ENCODE measurements at places on chromosomes 2 and 18.

GRCh38 chr2:203989521-203989920 lies 53.0 kb downstream of the ICOS start:
- no peak for DNase-seq

GRCh38 chr2:64609942-64610281 lies 43.8 kb downstream of the SERTAD2 start:
- no peak for DNase-seq

DNA sequence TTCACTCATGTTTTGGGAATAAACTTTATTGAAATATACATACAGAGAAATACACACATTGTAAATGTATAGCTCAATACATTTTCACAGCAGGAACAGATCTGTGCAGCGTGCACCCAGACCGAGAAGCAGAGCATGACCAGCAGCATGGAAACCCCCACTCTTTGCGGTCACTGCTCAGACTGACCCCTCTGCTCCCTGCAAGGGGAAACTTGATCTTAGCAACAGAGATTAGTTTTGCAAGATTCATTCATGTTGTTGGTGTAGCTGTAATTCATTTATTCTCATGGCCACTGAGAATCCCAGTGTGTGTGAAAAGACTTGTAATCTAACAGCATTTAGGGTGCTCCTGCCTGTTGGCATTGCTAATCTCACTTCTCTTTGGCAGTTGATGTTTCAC lies 35.2 kb downstream of the LPIN1 start:
- DNase-seq: no peak

GRCh38 chr2:236899146-236899545 lies 186.5 kb upstream of the COPS8 start:
- no peak for DNase-seq

DNA sequence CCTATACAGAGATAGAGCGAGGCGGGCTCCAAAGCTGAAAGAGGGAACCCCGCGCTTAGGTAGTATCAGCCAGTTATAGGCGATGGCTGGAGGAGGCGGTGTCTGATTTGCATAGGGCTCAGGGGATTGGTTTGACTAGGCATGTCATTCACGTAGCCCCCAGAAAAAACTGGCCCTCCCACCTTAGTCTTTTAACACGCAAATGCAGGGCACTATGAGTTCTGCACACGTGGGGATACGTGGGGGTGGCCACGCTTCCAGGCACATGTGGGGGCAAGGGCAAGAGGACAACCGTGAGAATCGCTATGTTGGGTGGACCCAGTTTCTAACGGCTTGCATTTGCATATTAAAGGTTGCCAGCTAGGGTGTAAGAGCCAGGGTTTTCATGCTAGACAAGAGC lies 56.7 kb upstream of the MSTN start:
- no peak for DNase-seq

DNA sequence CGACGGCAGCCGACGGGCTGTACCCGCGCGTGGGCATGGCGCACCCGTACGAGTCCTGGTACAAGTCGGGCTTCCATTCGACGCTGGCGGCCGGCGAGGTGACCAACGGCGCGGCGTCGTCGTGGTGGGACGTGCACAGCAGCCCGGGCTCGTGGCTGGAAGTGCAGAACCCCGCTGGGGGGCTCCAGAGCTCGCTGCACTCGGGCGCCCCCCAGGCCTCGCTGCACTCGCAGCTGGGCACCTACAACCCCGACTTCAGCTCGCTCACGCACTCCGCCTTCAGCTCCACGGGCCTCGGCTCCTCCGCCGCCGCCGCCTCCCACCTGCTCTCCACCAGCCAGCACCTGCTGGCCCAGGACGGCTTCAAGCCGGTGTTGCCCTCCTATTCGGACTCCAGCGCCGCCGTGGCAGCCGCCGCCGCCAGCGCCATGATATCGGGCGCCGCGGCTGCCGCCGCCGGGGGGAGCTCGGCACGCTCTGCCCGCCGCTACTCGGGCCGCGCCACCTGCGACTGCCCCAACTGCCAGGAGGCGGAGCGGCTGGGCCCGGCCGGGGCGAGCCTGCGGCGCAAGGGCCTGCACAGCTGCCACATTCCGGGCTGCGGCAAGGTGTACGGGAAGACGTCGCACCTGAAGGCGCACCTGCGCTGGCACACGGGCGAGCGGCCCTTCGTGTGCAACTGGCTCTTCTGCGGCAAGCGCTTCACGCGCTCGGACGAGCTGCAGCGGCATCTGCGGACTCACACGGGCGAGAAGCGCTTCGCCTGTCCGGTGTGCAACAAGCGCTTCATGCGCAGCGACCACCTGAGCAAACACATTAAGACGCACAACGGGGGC lies 2.0 kb downstream of the SP9 start:
- no peak for DNase-seq

DNA sequence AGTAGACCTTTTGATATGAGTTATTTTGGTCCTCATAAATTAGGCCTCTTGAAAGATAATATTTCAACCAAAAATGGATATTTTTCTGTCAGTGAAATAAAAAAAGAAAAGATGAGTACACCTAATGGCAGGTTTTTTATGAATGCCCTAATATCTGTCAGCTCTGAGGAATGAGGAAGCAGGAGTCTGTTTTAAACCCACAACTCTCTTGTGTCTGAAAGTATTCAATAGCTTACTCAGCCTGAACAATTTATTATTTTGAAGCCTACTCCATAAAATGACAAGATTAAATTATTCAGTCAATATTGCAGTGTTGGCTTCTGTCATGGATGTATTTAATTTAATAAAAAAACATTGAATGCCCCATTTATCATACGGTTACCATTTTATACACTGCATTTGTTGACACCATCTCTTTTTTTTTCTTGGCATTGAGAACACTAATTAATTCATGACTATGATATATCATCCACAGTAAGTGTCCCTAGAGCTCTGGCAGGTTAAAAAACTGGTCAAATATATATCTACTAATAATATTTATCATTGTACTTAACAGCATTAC lies 548.2 kb downstream of the CBLN2 start:
- no peak for DNase-seq

GRCh38 chr2:220676695-220677094 lies 895.4 kb downstream of the EPHA4 start:
- no peak for DNase-seq

DNA sequence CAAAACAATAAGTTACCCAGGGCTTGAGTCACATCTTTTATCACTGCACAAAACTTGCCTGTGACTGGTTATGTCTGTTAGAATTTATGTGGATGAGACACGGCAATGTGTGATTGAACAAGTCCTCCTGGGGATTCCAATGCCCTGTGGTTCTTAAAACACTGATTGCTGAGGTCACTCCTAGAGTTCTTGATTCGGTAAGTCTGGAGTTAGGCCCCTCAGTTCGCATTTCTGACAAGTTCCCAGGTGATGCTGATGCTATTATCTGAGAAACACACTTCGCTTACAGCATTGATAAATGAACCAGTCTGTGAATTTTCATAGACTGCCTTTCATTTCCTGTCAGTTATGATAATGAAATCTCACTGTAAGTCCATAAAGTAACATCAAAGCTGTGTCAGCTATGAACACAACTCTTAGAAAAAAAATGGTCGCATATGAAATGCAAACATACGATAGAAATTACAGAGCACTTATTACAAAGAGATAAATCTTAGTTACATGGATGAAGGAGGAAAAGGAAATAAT lies 214.0 kb downstream of the DLGAP1 start:
- DNase-seq: no peak

GRCh38 chr2:105313877-105314276 lies 15.7 kb downstream of the TGFBRAP1 start:
- no peak for DNase-seq

DNA sequence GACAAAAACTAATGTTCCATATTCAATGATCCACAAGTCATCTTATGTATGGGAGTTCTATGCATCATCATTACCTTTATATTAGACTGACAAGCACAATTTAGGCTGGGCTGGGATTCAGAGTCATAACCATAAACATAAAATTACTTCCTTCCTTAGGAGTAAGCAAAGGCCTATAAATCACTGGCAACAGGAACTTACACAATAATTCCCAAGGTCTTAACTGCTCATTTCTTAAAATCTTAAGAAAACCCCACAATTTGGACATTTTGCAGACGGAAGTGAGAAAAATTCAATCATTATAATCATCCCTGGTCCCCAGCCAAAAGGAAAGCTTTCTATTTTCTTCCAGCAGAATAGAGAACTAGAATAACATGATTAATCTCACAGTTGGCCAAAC lies 232.3 kb downstream of the DYM start:
- DNase-seq: peak; percentile 68

DNA sequence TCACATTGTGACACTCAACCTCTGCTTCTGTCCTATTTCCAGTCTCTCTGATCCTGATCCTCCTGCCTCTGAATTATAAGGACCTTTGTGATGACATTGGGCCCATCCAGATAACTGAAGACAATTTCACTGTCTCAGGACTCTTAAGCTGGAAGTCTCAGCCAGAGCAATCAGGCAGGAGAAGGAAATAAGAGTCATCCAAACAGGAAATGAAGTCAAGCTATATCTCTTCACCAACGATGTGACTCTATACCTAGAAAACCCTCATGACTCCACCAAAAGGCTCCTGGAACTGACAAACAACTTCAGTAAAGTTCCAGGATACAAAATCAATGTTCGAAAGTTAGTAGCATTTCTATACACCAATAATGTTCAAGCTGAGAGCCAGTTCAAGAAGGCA lies 29.3 kb upstream of the TWIST2 start:
- peak; percentile 60 for DNase-seq

DNA sequence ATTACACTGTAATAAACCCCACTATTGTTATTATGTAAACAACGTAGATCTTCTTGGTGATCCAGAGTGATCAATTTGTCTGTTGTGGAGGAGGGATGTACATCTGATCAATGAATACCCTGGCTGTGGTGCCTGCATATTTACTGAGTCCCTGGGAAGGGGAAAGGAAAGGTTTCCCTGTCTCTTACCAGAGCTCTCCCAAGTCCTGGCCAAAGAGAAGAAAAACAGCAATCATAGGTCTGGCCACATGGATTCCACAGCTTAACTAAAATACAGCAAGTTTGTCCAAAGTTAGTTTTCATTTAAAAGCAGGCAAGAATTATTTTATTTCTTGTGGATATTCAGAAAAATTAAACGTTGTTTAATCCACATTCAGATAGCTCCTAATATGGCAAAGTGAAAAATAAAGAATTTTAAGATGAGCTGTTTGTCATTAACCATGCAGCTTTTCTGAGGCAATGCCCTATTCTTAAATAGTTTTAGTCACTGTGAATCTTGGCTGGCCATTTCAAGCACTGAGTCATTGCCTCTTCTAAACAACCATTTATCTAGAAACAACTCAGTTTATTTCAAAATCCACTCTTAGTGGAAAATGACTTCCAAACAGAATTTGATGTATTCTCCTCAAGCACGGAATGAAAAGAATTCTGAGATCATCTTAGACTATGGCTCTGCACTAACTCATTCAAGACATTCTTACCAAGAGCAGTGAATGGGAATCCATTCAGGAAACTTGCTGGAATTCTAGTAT lies 1004.4 kb upstream of the CDH2 start:
- peak; percentile 44 for DNase-seq

GRCh38 chr2:5322396-5322795 lies 369.8 kb upstream of the SOX11 start:
- DNase-seq: no peak

DNA sequence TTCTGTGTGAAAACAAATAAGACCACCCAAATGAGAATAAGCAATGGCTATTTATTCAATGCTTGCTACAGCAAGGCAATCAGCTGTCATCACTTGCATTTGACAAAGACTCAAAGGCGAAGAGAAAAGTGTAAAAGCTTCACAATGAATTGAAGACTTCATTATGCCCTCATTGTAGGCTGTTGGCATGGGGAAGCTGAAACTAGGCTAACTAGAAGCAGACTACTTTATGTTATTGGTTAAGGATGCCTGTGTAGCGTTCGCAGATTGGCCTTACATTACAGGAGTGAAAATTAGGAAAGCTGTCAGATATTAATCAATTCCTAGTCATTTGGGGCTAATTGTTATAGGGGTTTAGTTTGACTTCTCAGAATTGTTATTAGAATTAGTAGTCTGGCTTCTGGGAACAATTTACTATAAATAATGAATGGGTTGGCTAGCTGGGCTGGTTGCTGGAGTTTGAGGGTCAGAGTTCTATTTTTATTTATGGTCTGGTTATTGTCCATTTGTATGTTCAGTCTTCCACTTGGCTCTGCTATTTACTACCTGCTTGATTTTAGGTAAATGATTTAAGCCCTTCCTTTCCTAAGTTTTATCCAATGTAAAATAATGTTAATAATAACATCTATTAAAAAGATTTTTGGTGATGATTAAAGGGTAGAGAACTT lies 437.2 kb upstream of the SYT4 start:
- DNase-seq: no peak

- peak; percentile 70 for DNase-seq
These were observed at the start of gene ELAC1 for GRCh38 chr18:50967714-50968661. Gene ELAC1 (plus strand): TSS chr18:50968040. CDS start chr18:50974405, 6,365 bp downstream.

DNA sequence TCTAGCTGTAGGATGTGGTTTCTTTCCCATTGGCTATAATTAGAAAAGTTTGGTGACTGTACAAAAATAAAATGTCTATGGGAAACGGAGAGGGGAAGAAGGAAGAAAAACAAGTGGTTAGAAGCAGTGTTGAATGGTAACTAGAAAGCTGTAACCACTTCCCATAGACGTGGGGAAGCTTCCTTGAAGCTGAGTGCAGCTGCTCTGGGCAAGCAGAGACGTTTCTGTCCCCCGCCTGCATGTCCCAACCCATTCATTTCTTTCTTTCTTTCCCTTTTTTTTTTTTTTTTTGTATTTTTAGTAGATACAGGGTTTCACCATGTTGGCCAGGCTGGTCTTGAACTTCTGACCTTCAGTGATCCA lies 367.8 kb upstream of the HS6ST1 start:
- DNase-seq: no peak

GRCh38 chr2:135530313-135531230 lies at the start of gene ZRANB3:
Gene ZRANB3 (minus strand): TSS chr2:135531218.
- DNase-seq: peak; percentile 95

DNA sequence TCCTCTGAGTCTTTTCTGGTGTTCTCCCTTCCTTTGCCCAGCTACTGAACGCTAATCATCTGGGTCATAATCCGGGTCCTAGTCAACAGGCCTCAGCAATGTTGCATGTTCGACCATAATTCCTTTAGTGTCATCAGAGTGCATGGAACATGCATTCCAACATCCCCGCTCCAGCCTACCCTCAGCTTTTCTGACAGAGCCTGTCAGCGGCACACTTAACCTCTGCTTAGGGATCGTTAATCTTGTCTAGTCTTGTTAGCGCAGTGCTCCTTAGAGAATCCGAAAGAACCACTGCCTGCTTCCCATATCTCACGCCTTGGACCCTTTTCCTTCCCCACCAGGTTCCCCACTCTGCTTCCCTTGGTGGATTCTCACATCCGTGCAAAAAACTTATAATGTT lies 767.9 kb upstream of the ID2 start:
- DNase-seq: no peak

- DNase-seq: no peak
These were observed 457.8 kb upstream of the MEX3C start for GRCh38 chr18:51655327-51655698.

- no peak for DNase-seq
These were observed 135.9 kb downstream of the RHBDD1 start for GRCh38 chr2:226971770-226972169.

DNA sequence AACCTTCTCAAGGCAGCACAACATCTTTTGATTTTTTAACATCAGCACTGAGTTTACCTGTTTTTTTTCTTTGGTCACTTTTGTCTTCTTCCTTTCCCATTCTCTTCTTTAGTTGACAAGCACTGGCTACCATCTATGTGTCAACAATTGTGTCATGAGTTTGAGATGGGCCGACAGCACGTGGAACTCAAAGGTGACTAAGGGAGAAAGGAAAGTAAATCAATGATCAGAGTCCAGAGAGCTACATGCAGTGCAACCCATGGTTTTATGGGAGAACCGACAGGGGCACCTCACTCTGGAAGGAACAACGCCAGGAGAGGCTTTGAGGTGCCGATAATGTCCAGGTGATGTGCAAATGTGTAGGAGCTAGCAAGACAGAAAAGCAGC lies 755.5 kb downstream of the RNF144A start:
- no peak for DNase-seq
